Ovary (tissue), 10 donors: ENCODE measurements at places on chromosomes 7 and 10.

DNA sequence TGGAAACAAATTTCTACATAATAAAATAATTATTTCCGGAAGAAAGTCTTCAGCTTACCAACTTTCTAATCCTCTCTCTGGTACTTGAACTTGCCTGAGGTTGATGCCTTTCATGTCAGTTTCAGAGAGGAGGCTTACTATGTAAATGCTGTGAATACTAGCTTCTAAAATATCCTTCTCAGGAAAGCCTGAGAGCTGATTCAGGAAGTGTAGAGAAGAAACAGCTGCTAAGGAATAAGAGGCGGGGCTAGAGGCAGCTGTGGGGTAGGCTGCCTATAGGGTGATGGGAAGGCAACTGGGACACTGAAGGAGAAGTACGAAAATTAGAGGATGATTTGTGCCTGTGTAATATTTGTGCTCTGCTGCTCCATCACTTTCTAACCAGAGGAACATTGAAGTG lies 69.3 kb downstream of the AVL9 start:
- no peaks in the 10 kb centered on the region for H3K4me1 ChIP-seq
- H3K27ac ChIP-seq, result no peak overlapping the region
- DNase-seq, result no peak
- no peaks in the 10 kb centered on the region for H3K36me3 ChIP-seq
- no peaks in the 10 kb centered on the region for H3K27me3 ChIP-seq

DNA sequence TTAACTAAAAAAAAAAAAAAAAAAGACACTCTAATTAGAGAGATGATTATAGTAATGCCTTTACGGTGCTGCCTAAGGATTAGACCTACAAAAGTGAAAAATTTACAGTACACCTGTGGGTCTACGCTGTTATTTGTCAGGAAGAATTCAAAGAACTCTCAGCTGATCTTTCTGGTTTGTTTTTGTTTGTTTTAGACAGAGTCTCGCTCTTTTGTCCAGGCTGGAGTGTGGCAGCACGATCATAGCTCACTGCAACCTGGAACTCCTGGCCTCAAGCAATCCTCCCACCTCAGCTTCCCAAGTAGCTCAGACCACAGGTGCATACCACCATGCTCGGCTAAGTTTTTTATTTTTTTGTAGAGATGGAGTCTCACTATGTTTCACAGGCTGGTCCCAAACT lies 28.3 kb upstream of the FOXK1 start:
- no peaks in the 10 kb centered on the region for H3K4me1 ChIP-seq
- DNase-seq, result no peak
- H3K36me3 ChIP-seq, result no peaks in the 10 kb centered on the region
- H3K4me3 ChIP-seq, result no peak overlapping the region

GRCh38 chr7:37429435-37429791 lies 19.3 kb downstream of the ELMO1 start:
- H3K4me1 ChIP-seq, result no peaks in the 10 kb centered on the region
- no peak overlapping the region for H3K4me3 ChIP-seq
- H3K36me3 ChIP-seq, result no peaks in the 10 kb centered on the region
- no peaks in the 10 kb centered on the region for H3K27me3 ChIP-seq
- DNase-seq, result no peak

DNA sequence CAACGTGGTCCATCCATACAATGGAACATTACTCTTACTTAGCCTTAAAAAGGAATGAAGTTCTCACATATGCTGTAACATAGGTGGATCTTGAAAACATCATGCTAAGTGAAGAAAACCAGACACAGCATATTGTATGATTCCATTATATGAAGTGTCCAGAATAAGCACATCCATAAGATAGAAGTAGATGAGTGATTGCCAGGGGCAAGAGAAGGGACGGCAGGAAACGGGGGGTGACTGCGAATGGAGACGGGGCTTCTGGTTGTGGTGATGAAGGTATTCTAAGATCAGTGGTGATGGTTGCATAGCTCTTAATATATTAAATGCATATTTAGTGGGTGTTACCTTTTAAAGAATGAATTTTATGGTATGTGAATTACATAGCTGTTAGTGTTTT lies 29.8 kb downstream of the UBE3C start:
- DNase-seq, result no peak
- H3K27ac ChIP-seq, result no peak overlapping the region
- H3K27me3 ChIP-seq, result no peaks in the 10 kb centered on the region
- no peak overlapping the region for H3K4me3 ChIP-seq
- H3K36me3 ChIP-seq, result no peaks in the 10 kb centered on the region

GRCh38 chr10:114970515-114970914 lies 32.5 kb downstream of the TRUB1 start:
- H3K27ac ChIP-seq, result peak overlapping the region; percentile 8
- H3K4me3 ChIP-seq, result no peak overlapping the region
- no peak for DNase-seq
- no peaks in the 10 kb centered on the region for H3K36me3 ChIP-seq

DNA sequence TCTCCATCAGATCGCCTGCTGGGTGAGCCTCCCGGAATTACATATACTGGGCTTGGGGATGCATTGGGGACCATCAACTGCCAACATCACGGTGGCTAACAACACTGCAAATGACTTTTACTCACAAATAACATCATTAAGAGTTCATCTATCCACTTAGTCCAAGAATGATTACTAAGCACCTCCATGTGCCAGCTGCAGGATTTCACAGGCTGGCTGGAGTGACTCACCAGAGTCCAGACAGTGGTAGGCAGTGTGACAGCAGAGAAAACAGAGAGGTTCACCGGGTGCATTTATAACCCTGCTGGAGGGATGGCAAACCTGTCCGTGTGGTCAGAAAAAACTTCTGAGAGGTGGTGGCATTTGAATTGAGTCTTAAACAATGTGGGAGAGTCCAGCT lies 3.2 kb upstream of the IGFBP3 start:
- no peak overlapping the region for H3K4me3 ChIP-seq
- H3K36me3 ChIP-seq, result no peaks in the 10 kb centered on the region
- H3K27ac ChIP-seq, result no peak overlapping the region

GRCh38 chr10:16954280-16955030 lies 137.2 kb upstream of the RSU1 start:
- no peaks in the 10 kb centered on the region for H3K36me3 ChIP-seq
- H3K27ac ChIP-seq, result no peak overlapping the region
- H3K4me1 ChIP-seq, result no peaks in the 10 kb centered on the region
- no peaks in the 10 kb centered on the region for H3K27me3 ChIP-seq
- no peak overlapping the region for H3K4me3 ChIP-seq
- no peak for DNase-seq

DNA sequence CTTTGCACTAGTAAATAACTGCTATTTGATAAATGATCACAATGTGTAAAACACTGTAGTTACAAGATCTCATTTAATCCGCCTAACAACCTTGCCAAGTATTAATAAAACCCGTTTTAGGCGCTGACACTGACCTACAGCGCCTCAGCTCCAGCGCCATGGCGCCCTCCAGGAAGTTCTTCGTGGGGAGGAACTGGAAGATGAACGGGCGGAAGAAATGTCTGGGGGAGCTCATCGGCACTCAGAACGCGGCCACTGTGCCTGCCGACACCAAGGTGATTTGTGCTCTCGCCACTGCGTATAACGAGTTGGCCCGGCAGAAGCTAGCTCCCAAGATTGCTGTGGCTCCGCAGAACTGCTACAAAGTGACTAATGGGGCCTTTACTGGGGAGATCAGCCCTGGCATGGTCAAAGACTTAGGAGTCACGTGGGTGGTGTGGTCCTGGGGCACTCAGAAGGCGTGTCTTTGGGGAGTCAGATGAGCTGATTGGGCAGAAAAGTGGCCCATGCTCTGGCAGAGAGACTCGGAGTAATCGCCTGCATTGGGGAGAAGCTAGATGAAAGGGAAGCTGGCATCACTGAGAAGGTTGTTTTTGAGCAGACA lies 1.1 kb upstream of the TNPO3 start:
- peaks cover 4% of the 10 kb centered on the region for H3K4me1 ChIP-seq
- H3K4me3 ChIP-seq, result no peak overlapping the region
- no peaks in the 10 kb centered on the region for H3K27me3 ChIP-seq
- H3K36me3 ChIP-seq, result no peaks in the 10 kb centered on the region
- DNase-seq, result peak; percentile 9

DNA sequence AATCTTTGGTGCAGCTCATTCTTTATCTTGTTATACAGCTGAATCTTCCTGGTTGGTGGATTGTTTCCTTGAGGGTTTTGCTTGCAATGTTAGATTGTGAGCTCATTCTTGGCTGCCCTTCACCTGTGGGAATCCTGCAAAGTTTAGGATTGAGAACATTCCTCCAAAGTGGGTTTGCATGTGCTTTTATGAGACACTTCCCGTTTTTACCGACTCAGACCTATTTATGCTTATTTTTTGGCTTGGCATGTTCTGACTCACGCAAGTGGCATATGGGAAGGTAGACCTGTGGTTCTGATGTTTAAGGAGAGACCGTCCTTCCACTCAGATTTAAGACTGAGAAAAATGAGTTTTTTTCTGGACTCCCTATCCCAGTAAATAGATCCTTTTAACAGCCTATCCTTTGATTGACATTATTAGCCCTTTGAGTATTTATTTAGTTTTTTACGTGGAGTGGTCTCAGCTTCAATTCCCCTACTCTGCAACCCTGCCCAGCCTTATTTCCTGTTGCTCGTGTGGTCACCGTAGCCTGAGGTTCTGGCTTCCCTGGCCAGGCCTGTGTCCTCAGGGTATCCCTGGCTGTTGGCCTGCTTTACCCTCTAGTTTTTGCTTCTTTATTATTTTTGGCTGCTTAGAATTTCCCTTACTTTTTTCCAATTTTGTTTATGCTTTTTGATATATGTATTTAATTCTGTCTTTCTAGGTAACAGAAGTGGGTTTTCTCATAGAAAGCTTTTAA lies 13.4 kb upstream of the PRF1 start:
- H3K27ac ChIP-seq, result no peak overlapping the region
- H3K4me3 ChIP-seq, result no peak overlapping the region
- no peak for DNase-seq
- H3K4me1 ChIP-seq, result no peaks in the 10 kb centered on the region
- H3K27me3 ChIP-seq, result no peaks in the 10 kb centered on the region

- DNase-seq, result no peak
- no peak overlapping the region for H3K4me3 ChIP-seq
- H3K36me3 ChIP-seq, result no peaks in the 10 kb centered on the region
- H3K27me3 ChIP-seq, result no peaks in the 10 kb centered on the region
- no peak overlapping the region for H3K27ac ChIP-seq
Measured at GRCh38 chr7:107151538-107151937, 17.3 kb upstream of the HBP1 start.
